ENCODE measurements at places on chromosomes 1 and 21. TPM values are rescaled to one million over a fixed set of nuclear protein-coding genes. Genes with fewer than 3 reads are reported as not detected.

DNA sequence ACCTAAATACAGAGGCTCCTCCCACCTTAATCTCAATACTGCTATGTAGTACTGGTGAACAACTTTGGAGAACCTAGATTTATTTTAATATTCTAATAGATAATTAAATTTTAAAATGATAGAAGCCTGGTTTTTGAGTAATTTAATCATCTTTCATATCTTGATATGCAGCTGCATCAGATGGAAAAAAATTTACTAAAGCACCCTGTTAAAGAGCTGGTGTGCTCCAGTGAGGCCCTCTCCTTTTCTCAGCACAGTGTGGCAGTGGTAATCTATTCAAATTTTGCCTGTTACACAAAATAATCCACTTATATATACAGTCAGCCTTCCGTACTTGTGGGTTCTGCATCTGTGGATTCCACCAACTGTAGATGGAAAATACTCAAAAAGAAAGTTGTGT is 82.8 kb downstream of the LRRC8C start:
- DNase-seq, result no peak
- no peak overlapping the region for H3K27ac ChIP-seq
- no peaks in the 10 kb centered on the region for H3K36me3 ChIP-seq
- H3K27me3 ChIP-seq, result no peaks in the 10 kb centered on the region
- peaks cover 4% of the 10 kb centered on the region for H3K4me1 ChIP-seq
- H3K4me3 ChIP-seq, result no peak overlapping the region

DNA sequence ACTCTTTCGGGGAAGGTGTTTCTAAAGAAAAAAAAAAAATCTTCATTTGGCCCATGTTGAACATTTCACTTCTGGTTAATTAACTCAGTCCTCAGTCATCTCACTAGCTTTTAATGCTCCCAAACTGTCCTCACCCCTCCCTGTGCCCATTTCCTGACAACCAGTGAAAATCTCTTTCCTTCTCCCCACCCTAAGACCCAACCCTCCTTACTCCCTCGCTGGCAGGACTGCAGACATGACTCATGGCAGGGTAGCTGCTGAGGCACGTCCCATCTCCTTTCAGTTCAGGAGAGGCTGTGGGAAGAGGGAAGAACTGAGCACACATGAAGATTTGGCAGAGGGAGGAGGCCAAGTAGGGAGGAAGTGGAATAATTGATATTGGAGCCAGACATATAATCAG is 12.6 kb downstream of the PKP1 start:
- no peaks in the 10 kb centered on the region for H3K4me1 ChIP-seq
- H3K4me3 ChIP-seq, result no peak overlapping the region
- H3K27me3 ChIP-seq, result no peaks in the 10 kb centered on the region
- no peak overlapping the region for H3K27ac ChIP-seq
- no peaks in the 10 kb centered on the region for H3K36me3 ChIP-seq
- DNase-seq, result no peak

DNA sequence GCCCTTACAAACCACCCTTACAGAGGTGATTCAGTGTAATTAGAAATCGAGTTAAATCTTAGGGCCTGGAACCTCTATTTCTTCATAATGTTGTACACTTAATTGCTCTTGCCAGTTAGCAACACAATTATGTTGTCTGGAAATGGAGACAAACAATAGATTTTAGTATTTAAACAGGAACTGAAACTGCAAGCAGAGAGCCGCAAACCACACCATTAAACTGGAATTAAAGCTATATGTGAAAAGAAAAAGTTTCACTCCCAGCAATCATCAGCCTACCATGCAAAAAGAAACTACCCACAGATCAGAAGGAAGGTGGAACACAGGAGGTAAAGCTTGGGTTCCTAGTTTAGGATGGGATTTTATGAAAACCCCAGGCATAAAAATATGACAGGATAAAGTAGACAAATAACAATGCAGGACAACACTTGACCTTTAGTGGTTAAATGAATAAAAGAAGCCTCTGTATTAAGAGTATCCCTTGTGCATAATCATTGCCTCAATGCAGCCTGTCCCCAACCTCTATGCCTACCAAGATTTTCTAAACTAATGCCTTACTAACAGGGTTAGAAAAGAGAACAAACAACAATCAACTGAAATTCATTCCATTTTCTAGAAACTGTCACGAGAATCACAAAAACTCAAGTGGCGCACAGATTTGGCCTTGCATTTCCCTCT is 304.3 kb upstream of the ESRRG start:
- H3K4me3 ChIP-seq, result no peak overlapping the region
- no peak for DNase-seq
- H3K4me1 ChIP-seq, result no peaks in the 10 kb centered on the region

- no peaks in the 10 kb centered on the region for H3K4me1 ChIP-seq
- H3K4me3 ChIP-seq, result no peak overlapping the region
- peak overlapping the region; percentile 70 for H3K27ac ChIP-seq
- H3K27me3 ChIP-seq, result no peaks in the 10 kb centered on the region
Observed at GRCh38 chr1:67043366-67043765, 10.6 kb downstream of the SLC35D1 start.

DNA sequence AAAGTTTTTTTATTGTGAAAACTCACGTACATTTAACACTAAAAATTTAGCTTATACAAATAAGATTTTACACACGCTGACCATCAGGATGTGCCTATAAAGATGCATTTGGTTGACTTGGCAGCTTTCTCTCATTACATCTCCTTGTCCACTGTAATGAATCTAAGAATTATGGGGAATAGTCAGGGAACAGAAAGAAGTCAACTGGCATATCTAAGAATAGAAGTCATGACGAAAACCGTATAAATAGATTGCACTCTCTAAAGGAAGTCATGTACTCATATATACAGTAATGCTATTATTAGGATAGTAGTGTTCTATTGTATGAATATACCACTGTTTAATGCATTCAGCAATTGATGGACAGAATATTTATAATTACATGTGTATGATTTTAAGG is 575.8 kb upstream of the B3GALT2 start:
- H3K4me1 ChIP-seq, result no peaks in the 10 kb centered on the region
- H3K27me3 ChIP-seq, result no peaks in the 10 kb centered on the region
- DNase-seq, result no peak
- no peak overlapping the region for H3K4me3 ChIP-seq
- H3K27ac ChIP-seq, result no peak overlapping the region

GRCh38 chr1:215970406-215970805 is 403.3 kb downstream of the KCTD3 start:
- H3K4me3 ChIP-seq, result no peak overlapping the region
- no peaks in the 10 kb centered on the region for H3K27me3 ChIP-seq
- no peak for DNase-seq

SPRR2F gene
- not detected for total RNA-seq

SPRR2B gene
- total RNA-seq, result not detected

Measured in uterus (tissue), 4 donors.